ENCODE measurements at places on chromosomes 5 and 9.

GRCh38 chr5:138149530-138149929 is 10.3 kb upstream of the NME5 start:
- DNase-seq, result peak; percentile 3

- no peak for DNase-seq
Observed at GRCh38 chr9:82492274-82492673, 503.7 kb downstream of the SPATA31D1 start.

DNA sequence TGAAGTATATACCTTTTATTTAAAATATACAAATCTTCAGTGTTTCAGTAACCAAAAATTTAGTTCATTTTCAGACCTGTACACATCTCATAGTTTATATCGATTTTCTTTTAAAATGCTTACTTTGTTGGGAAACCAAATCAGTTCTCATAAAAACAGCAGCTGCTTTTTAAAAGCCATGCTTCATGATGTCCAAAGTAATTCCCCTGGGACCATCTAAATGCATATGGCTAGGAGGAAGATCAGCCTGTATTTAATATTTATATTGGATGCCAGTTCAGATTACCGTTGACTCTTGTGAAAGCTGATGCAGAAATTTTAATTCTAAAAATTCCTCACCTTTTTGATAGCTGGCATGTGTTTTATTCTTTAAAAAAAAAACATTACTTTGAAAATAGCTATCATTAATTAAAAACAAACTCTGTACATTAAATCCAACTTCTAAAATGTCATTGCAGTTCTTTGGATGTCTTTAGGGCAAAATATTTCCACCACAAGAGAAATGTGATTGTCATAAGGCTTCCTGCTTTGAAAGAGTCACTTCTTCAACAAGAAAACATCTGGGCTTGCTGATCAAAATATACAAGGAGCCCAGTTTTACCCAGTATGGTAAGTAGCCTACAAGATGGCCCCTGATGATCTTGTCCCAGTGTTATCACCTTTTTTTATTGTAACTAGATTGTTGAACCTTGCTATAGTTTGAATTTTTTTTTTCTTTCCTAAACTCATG is 1242.9 kb upstream of the CDH6 start:
- no peak for DNase-seq

DNA sequence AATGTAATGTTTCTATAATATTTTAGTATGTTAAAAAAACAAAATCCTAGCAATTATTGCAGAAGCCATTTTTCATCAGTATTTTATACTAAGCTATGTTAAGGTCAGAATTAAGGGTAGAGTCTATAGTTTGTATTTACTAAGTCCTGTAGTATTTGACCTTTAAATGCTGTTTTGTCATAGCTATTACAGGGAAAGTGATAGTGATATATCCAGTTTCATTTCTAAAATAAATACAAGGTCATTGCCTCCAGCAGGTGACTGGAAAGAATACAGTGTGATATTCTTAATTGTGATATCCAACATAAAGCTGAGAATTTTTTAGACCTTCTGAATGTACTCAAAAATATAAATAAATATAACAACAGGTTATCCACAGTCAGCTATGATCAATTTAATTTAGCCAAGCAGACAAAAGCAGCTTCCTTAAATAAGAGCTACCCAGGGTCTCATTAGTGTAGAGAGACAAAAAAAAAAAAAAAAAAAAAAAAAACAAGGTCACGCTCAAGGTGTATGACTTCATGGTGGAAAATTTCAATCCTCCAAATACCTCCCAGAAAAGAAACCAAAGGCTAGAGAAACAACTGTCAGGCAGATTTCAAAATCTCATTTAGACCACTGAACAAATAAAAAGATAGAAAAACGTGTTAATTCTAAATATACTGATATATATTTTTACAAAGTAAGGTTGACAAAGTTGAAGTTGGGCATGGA is 278.7 kb downstream of the HCN1 start:
- no peak for DNase-seq

DNA sequence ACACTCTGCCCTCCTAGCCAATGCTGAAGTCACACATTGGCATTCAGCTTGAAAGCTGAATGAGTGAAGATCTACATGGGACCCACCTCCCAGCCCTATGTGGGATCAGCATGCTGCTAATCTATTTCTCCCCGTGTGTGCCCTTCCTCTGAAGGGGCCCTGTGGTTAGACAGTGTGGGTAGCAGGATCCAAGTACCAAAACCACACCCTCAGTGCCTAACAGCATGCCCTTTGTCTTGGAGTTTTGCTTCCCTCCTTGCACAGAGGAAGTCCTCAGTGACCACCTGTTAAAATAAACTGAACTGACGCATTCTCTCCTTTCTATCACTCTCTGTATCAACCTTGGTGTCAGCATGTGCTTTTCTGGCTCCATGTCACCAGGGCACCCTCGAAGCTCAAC is 25.0 kb downstream of the SH3TC2 start:
- no peak for DNase-seq

DNA sequence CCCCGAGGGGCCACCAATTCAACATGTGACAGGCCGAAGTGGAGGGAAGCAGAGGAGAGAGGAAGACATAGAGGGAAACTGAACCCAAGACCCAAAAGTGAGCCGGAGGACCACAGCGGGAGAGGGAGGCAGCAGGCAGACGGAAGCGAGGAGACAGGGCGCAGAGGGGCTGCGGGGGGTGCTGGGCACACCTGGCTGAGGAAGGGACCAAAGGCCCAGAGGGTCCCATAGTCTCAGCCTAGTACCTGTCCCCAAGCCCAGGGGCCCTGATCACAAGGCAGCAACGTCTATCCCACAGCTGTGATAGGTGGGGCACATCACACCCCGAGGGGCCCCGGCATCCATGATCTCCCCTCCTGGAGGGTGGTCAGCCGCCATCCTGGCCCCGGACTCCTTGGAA is 7.1 kb upstream of the RALGDS start:
- no peak for DNase-seq

DNA sequence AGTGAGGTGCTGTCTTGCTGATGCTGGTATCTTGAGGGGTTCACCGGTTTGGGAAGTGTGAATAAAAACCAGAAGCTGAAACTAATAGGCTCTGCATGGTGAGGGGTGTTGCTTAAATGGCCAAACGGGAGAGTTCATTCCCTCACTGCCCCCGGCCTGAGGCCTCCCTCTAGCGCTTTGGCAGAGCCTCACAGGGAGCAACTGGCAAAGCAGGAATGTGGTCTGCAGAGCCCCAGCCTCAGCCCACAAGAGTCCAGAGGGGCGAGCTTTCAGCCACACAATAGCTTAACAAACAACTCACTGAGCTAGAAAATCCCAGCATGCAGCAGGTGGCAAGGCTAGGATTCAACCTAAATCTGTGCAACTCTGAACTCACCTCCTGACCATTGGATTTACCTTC is 234.8 kb downstream of the MED10 start:
- no peak for DNase-seq

DNA sequence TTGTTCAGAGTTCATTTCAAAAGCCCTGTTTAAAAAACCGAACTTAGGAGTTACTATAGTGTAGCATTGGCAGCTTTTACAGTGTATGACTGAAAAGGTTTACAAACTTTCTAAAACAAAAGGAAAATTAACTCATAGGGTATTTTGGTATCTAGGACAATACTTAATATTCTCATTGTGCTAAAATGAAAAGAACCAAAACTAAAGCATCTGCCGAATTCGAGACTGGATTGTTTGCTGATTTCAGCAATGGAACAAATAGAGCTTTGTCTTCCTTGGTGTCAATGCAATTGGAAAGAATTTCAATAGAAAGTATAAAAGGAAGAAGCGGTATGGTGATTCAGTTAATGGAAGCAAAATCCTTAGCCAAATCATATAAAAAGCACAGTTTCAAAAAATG is 254.1 kb downstream of the SLF1 start:
- no peak for DNase-seq

DNA sequence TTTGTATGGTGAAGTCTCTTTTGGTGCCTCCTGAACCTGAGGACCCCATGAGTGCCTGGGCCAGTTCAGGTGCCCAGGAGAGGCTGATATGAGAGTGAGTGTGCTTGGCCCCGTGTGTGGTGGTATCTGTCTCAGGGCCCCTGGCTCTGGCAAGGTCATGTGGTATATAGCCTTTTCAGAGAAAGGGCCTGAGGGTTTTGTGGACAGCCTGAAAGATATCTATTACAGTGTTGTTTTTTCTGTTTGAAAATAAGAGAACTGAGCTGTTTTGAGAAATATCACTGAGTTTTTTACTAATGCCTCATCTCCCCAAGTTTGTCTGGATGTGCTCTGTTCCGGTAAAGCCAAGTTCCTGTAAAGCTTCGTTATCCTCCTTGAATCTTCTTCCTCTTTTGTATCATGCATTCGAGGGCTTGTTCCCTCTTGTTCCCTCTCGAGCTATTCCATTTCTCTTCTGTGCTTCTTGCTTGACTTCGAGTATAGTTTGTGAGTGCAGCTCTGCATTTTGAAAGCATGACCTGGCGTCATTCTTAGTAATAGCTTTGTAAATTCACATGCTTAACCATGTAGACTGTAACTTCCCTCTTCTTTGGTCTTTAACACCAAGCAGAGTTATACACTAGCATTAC is 122.3 kb downstream of the MAST4 start:
- no peak for DNase-seq

DNA sequence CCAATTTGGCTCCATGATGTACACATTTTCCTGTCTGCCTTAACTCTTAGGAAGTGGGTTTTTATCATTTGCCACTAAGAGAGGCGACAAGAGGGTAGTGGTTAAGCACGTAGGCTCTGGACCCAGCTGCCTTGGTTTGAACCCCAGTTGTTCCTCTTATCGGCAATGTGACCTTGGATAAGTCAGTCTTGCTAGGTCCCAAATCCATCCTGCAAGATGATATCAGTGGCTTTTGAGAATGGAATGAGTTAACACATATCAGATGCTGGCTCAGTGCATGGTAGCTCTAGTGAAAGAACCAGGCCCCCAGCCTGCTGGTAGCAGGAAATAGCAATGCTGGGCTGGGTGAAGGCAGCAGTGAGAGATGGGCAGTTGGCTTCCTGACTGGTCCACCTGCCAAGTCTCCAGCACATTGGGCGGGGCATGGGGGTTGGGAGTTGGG is 72.5 kb downstream of the STK10 start:
- no peak for DNase-seq

DNA sequence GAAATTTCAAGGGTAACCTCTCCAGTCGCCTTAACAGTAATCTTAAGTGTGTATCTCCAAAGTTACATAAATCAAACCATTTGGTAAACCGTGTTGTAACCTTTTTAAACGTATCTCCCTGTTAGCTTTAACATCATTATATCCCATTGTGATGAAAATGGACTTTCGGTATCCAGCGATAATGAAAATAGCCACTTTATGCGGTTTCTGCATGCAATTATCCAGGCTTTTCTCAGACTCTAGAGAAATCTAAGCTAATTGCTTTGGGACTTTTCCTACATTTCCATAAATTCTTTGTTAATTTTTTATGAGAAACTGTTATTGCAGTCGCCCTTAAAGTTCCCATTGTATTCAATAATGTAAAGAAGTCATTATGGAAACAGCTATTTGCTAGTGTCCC is 170.7 kb downstream of the ZNF608 start:
- no peak for DNase-seq

DNA sequence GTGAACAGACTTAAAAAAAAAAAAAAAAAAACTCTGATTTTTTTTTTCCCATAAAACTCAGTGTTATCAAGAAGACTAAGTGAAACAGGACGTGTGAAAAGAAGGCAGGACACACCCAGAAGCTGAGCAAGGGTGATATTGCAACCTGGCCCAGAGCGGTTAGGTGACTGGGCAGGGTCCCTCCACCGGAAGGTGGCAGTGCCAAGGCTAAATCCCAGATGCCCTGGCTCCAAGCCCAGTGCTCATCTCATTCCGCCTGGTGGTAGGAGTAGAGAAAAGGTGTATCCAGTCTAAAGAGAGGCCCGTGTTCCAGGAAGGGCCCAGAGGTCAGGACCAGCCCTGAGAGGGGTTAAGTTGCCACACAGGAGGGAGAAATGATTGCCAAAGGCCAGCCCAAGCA is 51.5 kb upstream of the SAP30L start:
- no peak for DNase-seq

DNA sequence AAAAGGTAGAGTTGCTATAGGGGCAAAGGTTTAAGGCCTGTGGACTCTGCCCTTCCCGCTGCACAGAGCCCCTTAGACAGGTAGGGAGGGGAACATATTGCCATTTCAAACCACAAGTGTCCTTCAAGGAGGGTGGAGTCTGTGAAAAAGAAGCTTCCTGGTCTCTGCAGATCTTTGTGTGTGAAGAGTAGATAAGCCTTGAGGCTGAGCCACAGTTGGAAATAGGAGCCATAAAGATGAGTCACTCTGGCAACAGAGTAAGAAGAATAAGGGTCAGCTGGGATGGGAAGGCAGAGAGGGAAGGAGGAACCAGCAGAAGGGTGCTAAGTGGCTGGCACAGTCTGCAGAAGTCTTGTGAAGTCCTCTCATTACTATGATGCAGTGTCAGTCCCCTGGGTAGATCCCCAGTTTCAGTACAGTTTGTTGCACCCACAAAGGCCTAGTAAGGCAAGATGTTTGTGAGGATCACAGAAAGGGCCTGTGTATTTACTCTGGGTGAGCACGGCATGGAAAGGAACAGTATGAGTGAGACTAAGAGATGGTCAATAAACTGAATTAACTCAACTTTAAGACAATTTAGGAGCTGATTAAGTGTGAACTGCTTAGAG is 18.1 kb downstream of the GRXCR2 start:
- peak; percentile 45 for DNase-seq

- no peak for DNase-seq
Observed at GRCh38 chr5:64166201-64166959, 737 bp downstream of the RNF180 start.

DNA sequence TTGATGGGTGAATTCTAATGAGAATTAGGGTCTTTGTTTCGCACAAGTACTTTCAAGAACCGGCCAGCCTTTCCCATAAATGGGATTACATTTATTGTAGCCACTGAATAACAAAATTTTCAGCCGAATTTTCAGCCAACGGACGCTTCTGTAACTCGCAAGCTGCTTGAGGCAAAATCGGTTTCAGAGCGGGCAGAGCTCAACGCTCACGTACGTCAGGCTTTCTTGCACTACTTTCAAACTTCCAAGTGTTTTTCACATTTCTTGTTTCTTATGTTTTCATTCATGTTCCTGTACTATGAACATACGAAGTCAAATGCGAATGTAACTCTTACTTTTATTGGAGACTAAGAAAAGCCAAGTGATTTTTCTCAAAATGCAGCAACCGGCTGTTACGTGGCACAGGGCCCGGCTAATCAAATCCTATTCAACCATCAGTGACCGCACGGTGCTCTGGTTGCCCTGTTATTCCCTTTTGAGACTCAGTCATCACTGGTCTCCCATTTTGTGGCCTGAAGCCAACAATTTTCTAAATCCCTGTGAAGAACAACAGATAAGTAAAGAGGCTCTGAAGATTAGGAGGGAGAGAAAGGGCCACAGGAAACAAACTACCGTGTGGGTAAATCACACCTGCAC is 68.5 kb downstream of the SLC28A3 start:
- DNase-seq, result no peak

DNA sequence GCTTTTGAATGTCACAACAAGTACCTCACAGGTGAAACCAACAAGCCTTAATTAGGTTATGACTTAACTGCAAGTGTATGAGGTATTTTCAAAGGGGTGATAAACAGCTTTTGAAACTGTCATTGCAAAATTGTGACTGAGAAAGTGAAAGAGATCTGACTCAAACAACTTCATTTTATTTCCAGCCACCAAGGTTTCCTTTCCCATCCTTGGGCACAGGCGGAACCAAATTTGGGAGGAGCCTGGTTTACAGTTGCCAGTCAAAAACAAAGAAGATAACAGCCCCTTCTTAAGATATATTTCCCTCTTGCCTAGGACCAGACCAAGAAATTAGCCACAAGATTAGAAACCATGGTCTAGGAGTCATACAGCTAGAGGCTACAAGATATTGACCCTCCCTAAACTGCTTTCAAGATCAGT is 417.1 kb downstream of the CSNK1G3 start:
- no peak for DNase-seq

- DNase-seq, result no peak
Observed at GRCh38 chr5:20949636-20950035, 961.6 kb upstream of the CDH18 start.

GRCh38 chr5:103357636-103358035 is 99.1 kb downstream of the MACIR start:
- DNase-seq, result no peak
